ENCODE measurements at places on chromosomes 13 and 19.

DNA sequence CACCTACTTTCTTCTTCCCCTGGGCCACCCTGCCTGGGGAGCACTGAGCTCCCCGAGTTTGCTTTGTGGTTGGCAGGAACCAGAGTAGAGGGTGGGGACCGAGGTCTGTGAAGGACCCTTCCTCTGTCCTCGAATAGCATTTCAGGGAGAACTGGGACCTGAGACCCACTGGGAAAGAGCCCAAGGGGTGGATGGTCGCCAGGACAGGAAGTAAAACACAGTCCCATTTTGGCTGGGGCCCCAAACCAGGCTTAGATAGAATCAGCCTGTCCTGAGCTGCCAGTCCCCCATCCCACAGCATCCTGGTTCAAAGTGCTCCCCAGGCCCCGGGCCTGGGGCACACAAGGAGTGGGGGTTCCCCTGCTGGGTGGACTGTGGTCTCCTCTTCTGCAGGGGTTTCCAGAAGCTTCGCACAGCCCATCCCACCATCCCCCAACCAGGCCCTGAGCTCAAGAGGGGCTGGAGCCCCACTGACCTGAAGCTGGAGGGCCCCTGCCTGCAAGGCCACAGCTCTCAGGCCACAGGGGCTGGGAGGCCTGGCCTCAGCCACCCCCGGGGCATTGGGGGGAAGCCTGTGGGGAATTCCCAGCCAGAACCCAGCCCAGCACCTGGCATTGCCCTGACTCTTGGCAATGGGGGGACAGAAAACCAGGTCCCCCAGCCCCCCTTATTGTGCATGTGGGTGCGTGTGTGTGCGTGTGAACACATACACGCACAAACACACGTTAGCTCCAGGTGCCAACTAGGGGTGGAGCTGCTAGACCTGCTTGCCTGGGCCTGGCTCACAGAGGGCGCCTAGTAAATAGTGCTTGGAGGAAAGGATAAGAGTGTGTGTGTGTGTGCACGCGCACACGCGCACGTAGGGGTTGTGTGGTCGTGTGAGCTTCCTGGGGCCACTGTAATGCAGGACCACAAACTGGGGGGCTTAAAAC is 995 bp upstream of the MKNK2 start:
- no peak for DNase-seq

DNA sequence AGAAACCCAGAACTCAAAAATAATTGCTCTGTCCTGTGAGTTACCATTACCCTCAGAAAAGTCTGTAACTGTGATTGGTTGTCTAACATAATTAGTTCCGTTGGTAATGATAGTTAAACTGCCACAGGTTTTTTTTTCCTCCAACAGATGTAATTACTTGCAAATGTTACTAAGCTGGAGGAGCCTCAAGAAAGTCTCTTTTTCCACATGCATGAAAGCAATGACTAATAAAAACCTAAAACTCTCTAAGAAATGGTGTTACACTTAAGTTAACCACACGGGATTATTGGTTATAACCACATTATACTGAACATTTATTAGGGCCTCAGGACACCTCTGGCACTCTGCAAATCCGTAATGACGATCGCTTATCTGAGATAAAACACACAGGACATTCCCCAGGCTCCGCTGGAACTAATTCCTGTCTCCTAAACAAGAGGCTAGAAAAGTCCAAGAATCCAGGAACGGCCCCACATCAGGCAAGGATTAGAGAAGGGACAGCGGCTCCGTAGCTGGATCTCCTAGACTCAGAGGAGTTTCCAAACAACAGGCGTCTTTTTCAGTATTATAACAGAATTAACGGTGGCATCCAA is 753 bp downstream of the ZNF235 start:
- DNase-seq: no peak

- DNase-seq: no peak
Observed at GRCh38 chr13:74773248-74773647, 639.0 kb upstream of the KLF12 start.

GRCh38 chr13:37640499-37640898 is 41.9 kb upstream of the POSTN start:
- DNase-seq: no peak

- no peak for DNase-seq
Observed at GRCh38 chr13:29428310-29429181, 166.9 kb downstream of the SLC7A1 start.

DNA sequence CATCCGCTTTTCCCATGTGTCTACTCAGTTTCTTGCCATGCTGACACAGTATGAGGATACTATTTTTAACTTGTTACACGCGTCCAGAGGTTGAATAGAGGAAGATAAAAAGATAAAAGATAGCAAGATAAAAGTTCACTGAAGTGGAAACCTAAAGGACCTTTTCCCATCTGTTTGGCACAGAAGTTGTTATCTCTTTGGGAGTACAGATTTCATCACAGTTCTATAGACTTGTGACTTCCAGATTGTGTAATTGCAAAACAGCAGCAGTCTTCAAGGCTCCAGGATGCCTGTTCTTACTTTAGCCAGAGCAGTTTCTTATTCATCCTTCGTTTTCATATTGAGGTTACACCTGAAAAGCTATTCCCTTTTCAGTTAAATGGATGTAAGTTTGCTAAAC is 369.2 kb downstream of the GPC5 start:
- DNase-seq: no peak

DNA sequence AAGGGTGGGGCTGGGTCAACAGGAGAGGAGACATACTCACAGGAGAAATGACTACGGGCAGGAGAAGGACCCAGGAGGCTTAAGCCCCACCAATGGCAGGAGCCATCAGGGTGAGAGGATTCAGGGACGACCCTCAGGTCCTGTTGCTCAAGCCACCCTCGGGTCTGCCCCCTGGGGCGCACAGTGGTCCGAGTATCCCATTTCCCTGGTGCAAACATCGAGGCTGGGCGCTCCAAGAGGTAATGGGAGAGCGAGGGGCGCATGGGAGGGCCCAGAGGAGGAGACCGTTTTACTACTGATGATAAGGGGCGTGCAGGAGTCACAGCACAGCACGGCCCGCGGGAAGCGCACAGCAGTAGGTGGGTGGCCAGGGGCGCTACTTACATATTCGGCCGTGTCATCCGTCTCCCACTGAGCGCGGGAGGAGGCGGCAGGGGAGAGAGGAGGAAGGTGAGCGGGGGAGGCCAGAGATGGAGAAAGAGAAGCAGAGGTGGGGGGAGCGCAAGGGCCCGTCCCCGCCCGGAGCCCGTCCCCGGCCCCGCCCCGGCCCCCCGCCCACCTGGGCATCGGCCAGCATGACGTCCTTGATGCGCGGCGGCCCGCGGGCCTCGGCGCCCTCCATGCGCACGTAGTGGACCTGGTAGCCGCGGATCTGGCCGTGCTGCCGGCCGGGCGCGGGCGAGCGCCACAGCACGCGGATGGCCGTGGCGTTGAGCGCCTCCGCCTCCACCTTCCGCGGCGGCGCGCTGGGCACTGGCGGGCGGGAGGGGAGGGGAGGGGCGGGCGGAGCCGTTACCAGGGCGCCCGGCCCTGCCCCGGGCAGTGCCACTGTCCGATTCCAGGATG is 111.5 kb downstream of the PTPRS start:
- DNase-seq: no peak

- no peak for DNase-seq
Observed at GRCh38 chr19:52679598-52679997, 41.4 kb upstream of the ZNF83 start.

DNA sequence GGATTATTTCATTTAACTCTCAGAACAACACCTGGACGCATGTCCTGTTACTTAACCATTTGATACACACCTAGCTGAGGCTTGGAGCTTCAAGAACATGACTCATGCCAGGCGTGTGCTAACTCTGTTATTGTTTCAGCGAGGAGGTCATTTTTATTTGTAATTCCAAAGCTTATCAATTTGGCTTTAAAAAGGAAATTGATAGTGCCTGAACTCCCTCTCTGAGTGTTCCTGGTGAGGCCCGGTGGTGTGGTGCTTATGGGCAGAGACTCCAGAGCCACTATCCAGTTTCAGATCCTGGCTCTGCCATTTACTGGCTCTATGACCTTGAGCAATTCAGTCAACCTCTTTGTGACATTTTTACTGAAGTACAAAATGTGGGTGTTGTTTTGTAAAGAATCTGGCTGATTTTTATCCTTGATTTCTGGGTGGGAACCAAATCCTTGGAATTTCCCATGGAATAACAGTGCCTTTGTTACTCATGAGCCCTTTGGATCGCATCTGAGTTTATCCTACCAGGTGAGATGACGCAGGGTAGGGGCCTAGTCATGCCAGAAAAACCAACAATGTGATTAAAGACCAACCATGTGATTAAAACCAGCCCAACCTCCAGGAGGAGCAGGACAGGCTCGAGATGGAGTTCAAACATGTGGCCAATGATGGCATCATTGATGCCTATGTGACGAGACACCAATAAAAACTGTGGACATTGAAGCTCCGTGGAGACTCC is 198.8 kb downstream of the MYO16 start:
- DNase-seq: no peak

GRCh38 chr19:20250627-20251026 is 83.6 kb downstream of the ZNF486 start:
- no peak for DNase-seq

DNA sequence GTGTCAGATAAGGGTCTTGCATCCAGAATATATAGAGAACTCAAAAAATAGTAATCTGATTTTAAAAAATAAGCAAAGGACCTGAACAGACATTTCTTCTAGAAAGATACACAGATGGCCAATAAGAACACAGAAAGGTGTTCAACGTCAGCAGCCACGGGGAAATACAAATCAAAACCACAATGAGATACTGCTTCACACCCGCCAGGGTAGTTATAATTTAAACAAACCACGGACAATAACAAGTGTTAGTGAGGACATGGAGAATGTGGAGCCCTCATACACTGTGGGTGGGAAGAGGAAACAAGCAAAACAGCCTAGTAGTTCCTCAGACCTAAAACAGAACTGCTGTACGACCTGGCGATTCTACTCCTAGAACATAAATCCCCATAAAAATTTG is 26.7 kb upstream of the NAPA start:
- no peak for DNase-seq

- DNase-seq: peak; percentile 53
Observed at GRCh38 chr19:13764101-13764807, at the start of gene MRI1. Gene MRI1 (plus strand): TSS chr19:13764522. CDS start chr19:13764589, 67 bp downstream.

- no peak for DNase-seq
Observed at GRCh38 chr13:60755380-60756163, 358.6 kb downstream of the TDRD3 start.

GRCh38 chr19:14149509-14149994 is 13.2 kb upstream of the ASF1B start:
- DNase-seq: no peak

- no peak for DNase-seq
Observed at GRCh38 chr13:20127262-20127561, 33.6 kb downstream of the GJA3 start.

- no peak for DNase-seq
Observed at GRCh38 chr19:6516659-6517291, 14.1 kb upstream of the TNFSF9 start.

DNA sequence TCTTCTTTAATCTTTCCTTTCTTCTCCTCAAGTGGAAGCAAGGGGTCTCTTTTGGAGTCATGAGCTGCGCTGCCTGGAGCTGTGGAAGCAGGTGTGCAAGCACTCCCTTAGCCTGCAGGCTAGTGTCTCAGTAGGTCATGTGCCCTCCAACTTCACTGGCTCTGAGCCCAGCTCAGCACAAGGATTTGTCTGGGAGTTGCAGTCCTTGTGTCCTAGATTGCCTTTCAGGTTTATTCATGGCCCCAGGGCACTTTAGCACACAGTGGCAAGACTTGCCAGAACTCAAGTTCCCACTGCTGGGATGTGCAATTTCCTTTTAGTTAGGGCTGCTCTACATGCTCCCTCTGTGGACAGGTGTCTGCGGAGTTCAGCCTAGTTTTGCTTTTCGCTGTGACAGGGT is 211.7 kb downstream of the LIG4 start:
- DNase-seq: no peak

DNA sequence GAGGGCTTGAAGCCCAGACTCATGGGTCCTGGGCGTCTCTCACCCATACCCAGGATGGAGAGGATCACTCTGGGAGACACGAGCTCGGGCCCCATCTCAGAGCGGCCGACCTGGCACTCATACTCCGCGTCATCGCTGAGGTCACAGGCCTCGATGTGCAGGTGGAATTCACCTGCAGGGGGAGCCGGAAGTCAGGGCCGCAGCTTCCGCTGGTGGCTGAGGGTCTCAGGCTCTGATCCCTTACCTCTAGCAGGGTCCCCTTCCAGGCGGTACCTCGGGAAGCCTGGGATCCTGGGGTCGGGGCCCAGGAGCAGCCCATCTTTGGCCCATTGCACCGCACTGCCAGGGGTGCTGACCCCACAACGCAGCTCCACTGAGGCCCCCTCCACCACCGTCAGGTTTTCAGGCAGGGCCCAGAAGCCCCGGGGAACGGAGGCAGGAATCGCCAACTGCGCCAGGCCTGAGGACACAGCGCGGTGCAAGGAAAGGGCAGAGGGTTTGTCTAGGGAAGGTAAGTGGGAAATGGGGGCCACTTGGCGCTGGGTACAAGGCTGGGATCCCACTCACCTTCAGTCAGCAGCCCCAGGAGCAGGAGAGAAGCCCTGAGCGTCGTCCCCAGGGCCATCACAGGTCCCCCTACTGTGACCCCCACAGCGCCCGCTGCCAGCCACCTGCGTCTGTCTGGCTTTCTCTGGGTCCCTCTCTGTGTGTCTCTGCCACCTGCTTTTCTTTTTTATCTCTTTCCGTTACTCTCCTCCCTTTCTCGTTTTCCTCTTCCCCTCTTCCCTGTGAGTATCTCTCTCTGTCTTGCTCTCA is 883 bp downstream of the NPHS1 start:
- no peak for DNase-seq

DNA sequence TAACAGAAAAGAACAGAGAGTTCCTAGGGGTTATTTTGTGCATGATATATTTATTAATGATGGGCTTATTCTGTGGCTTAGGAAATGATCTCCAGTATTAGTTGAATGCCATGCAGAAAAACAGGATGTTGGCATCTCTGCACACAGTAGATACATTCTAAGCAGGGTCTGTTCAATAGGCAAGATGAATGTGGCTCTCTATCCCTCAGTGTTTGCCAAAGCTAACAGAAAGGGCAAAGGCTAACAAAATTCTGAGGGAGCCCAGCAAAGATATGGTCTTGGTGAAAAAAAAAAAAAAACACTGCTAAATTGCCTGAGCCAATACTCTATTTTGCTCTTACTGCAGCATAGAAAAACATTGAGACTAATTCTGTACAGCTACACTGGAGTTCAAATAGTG is 1095.8 kb downstream of the UQCRFS1 start:
- DNase-seq: no peak

GRCh38 chr19:42286349-42287016 is 15.4 kb upstream of the PRR19 start:
- DNase-seq: no peak

- no peak for DNase-seq
Observed at GRCh38 chr19:49407079-49407478, 16.2 kb downstream of the PTH2 start.

All from CMK (cell line).